ENCODE measurements at places on chromosomes 2 and 18.

GRCh38 chr2:121058852-121059558 lies 226.0 kb downstream of the TFCP2L1 start:
- no peak for DNase-seq

GRCh38 chr18:3720818-3721545 lies 271.0 kb downstream of the TGIF1 start:
- DNase-seq: no peak

GRCh38 chr18:8601277-8602032 lies 7.8 kb upstream of the RAB12 start:
- no peak for DNase-seq

DNA sequence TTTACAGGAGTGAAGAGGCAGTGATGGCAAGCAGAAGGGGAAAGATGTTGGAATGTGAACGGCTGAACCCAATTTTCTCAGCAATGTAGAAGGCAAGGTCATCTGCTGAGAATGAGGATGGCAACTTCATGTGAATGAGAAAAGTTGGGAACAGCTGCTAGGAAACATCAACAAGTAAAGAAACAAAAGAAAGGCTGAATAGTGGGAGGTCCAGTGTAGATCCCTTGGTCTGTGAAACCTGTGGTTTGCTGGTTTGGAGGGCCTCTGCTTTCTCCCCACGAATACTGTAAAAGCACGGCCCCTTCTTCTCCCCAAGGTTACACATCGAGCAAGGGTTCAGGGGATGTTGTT lies 27.4 kb downstream of the MARCHF4 start:
- no peak for DNase-seq

DNA sequence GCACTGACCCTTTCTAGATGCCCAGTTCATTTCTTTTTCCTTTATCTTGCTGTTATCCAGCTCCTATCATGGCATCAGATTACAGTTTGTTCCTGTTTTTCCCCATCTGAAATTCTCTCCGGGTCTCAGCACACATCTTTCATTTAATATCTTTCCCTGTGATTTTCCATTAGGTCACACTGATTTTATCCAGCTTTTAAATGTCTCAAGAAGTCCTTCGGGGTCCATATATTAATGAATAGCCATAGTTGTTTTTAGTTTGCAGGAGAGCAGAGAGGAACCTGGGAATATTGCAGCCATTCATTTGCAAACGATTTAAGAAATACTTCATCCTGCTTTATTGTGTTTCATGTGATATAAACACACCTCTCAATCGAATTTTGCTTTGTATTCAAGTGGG lies 374.2 kb downstream of the TDRD15 start:
- no peak for DNase-seq

- DNase-seq: no peak
Observed at GRCh38 chr2:163369111-163369510, 366.7 kb downstream of the FIGN start.
